D341Med (cell line): ENCODE measurements at places on chromosomes 11 and 22.
A peak's percentile ranks its signal among the peaks of the same experiment; 100 is the strongest.

- no peak for DNase-seq
These were observed 1204.7 kb downstream of the BRD1 start for GRCh38 chr22:48622891-48623545.

DNA sequence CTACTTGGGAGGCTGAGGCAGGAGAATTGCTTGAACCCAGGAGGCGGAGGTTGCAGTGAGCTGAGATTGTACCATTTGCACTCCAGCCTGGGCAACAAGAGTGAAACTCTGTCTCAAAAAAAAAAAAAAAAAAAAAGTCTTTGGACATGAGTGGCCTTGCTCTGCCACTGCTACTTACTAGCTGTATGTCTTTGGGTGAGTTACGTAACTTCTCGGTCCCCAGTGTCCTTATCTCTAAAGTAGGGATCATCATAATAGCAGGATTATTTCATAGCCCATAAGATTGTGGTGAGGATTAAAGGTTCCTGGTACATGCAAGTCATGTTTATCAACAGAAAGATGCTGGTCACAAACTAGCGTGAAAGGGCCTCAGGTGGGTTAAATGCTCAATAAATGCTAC lies 53.9 kb upstream of the HEPHL1 start:
- DNase-seq = no peak

GRCh38 chr22:37098976-37099591 lies 10.4 kb downstream of the TMPRSS6 start:
- no peak for DNase-seq

DNA sequence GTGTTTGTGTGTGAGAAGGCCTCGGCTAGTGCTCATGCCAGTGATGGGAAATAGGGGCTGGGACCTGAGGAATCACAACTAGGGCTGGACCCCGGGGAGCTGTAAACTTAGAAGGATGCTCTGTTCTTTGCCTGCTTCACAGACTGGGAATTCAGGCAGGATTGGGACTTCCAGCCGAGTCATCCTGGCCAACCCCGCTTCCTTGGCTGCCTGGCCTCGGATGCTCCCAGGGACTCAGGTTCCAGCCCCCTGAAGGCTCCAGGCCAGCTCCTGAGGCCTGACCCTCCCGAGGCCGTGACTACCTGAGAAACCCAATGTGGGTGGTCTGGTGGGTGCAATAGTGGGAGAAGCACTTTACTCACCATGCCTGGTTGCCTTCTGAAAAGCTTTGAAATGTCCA lies 44.7 kb downstream of the IRAG1 start:
- no peak for DNase-seq

- DNase-seq = no peak
These were observed 34.3 kb downstream of the TREH start for GRCh38 chr11:118645066-118645715.

- no peak for DNase-seq
These were observed 426.6 kb downstream of the BRD1 start for GRCh38 chr22:49400941-49401598.

DNA sequence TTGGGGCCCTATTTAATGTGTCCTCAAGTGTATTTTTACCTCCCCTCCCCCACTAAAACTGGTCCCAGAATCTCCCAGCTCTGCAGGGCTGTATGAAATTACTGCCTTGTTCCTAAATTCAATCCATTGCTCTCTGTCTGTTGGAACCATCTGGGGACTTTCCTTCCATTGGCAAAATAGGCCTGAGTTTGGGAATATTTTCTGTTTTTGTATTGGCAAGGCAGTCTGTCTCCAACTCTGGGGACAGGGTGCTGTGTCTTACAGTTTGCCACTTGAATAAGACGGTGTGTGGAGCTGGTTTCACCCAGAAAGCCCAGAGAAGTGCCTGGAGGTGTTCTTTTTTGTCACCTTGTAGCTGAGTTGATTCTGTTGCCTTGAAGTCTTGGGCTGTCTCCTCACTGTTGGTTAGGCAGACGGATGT lies 1.3 kb downstream of the PACS1 start:
- no peak for DNase-seq

DNA sequence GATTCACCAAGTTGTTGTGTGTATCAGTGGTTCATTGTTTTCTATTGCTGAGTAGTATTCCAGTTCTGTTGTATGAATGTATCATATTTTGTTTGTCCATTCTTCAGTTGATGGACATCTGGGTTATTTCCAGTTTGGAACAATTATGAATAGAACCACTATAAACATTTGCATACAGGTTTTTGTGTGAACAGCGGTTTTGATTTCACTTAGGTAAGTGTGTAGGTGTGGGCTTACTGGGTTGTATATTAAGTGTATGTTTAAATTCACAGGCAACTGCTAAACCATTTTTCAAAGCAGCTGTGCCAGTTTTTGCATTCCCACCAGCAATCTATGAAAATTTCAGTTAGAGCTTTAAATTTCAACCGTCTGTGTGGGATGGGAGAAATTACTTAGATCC lies 217.8 kb downstream of the NELL1 start:
- DNase-seq = no peak

DNA sequence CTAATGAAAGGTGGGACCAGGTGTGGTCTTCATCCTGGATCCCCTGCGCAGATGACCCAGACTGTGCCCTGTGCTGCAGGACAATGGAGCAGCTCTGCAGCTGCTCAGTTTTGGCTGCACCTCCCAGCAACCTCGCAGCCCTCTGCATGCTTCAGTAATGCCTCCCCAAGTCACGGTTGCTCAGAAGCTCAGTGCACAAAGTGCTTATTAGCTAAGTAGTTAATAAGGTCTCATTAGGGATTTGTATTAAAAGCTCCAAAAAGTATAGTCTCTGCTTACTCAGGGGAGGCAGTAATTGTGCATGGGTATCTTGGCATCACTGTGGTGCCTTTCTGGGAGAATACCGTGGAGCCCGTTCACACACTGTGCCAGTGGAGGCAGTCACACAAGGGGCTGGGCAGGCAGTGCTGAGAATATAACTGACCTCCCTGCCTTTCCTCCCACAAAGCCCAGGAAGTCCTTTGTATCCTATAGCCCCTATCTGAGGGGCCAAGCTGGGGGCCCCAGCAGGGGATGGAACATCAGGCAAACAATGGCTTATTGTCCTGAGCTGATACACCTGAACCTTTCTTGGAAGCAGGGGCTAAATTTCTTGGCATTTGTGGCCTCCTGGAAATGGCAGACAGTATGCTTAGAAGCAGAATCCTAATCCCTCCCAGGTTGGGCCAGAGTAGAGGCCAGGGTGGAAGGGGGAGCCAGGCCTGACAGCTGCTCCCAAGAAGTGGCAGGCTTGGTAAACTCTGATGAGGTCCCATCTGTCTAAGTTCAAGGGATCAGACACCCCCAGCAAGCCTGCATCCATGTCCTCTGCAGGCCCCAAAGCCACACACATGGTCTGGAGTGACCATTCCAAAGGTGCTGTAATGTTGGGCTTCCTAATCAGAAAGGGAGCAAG lies 125.5 kb upstream of the PARVA start:
- DNase-seq = peak; percentile 68

- no peak for DNase-seq
These were observed 45.7 kb downstream of the CYTH4 start for GRCh38 chr22:37328017-37328416.

- DNase-seq = no peak
These were observed 34.3 kb downstream of the IZUMO1R start for GRCh38 chr11:94338651-94339050.

- no peak for DNase-seq
These were observed 710.8 kb downstream of the OPCML start for GRCh38 chr11:132821499-132821898.

- no peak for DNase-seq
These were observed 72.9 kb downstream of the ZBTB16 start for GRCh38 chr11:114132417-114132816.

GRCh38 chr11:76637491-76638269 lies 32.9 kb downstream of the LRRC32 start:
- DNase-seq = peak; percentile 5

- no peak for DNase-seq
These were observed 24.1 kb upstream of the ADORA2A start for GRCh38 chr22:24403346-24403745.

GRCh38 chr11:61777234-61778090 lies 14.9 kb downstream of the TMEM258 start:
- DNase-seq = peak; percentile 58

- no peak for DNase-seq
These were observed 397 bp downstream of the OR52N2 start for GRCh38 chr11:5809122-5809519.

GRCh38 chr11:115890500-115890899 lies 386.3 kb upstream of the CADM1 start:
- no peak for DNase-seq

DNA sequence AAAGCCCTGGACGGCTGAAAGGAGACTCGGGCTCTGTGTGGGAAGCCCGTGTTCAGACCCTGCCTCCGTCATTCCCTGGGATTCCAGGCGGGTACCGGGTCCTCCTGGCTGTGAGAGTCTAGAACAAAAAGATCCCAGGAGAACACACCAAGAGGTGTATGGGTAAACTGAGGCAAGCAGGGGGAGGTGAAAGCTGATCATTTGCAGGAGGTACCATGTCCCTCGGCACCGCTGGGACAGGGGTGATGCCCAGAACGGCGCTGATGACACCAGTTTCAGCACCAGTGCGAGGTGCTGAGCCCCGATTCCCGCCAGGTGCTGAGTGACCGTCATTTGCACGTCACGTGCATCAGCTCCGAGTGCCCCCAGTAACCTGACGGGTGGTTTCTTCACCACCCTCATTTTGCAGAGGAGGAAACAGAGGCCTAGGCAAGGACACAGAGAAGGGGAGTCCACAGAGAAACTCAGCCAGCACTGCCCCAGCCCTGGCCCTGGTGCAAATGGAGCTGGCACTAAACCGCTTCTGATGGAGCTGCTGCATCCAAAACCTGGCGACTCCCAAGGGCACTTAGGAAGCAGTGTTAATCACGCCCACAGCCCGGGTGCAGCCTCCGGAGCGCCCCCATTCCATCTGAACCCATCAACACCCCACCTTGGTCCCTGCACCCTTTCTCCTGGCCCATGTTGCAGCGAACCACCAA lies 16.8 kb downstream of the MACROD1 start:
- DNase-seq = no peak

DNA sequence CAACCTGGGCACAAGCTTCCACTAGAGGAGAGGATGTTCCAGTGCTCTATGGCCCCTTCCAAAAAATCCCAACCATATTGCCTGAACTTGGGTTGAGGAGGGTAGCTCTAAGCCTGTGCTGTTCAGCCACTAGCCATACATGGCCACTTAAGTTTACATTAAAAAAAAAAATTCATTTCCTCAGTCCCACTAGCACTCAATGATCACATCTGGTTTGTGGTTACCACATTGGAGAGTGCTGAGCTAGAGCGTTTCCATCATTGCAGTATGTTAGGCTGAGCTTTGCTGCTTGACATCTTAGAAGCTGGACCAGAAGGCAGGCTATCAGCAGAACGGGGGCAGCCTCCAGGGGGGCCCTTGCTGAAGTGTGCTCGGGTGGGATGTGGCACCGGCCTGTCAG lies 43.5 kb upstream of the CYP2D6 start:
- no peak for DNase-seq

GRCh38 chr11:17894929-17895658 lies 117.8 kb downstream of the SERGEF start:
- DNase-seq = no peak

DNA sequence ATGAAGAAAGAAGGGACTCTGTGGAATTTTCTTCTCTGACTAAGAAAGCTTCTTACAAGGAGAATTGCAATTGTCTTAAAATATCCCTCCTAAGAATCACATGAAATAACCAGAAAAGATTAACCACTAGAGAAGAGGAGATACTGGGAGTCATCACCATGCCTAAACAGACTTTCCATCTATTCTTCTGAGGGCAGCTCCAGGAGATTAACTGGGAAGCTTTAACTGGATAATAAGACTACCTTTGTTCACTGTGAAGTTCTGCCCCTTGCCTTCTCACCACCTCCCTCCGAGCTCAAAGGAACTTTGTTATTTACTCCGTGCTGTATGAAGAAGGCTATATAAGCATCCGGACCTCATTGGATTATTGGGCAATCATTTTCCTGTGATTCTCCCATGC lies 24.5 kb upstream of the MMP7 start:
- DNase-seq = no peak

- DNase-seq = no peak
These were observed 123.4 kb downstream of the CSNK2A3 start for GRCh38 chr11:11229647-11230046.

DNA sequence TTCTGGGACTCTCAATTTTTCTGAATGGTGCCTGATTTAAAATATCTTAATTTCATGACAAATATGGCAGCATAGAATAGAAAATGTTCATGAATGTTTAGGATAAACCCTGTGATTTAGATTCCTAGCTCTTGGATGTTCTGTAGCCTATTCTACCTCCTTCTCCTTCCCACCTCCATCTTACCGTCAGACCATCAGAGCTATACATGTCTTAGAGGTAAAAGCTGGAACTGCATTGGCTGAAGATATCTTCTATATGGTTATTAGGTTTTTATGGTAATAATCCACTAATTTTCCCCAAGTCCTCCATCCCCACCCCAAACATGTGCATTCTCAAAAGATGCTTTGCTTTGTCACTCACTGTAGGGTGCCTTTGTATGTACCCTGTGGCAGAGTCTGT lies 46.9 kb upstream of the CSTF3 start:
- DNase-seq = no peak

DNA sequence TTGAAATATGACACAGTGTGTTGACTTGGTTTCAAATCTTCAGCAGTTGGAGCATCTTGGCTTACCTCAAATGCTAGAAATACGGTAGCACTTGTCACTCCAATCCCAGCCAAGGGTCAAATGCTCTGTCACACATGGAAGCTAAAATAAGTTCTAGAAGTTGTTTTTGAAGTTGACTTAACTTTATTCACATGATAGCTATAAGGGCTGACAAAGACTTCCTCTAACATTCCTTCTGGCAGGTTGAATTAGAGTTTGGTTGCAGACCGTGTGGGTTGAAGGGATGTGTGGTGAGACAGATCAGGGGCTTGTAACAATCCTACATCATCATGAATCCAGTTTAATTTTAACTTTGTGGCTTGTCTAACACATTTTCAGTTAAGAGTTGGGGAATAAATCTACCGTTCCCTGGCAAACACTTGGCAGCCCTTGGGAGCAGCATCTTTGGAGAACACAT lies 4.6 kb downstream of the SLN start:
- no peak for DNase-seq

GRCh38 chr11:107265591-107266121 lies 192.0 kb downstream of the CWF19L2 start:
- no peak for DNase-seq

GRCh38 chr11:22415476-22415875 lies 77.3 kb downstream of the SLC17A6 start:
- no peak for DNase-seq

DNA sequence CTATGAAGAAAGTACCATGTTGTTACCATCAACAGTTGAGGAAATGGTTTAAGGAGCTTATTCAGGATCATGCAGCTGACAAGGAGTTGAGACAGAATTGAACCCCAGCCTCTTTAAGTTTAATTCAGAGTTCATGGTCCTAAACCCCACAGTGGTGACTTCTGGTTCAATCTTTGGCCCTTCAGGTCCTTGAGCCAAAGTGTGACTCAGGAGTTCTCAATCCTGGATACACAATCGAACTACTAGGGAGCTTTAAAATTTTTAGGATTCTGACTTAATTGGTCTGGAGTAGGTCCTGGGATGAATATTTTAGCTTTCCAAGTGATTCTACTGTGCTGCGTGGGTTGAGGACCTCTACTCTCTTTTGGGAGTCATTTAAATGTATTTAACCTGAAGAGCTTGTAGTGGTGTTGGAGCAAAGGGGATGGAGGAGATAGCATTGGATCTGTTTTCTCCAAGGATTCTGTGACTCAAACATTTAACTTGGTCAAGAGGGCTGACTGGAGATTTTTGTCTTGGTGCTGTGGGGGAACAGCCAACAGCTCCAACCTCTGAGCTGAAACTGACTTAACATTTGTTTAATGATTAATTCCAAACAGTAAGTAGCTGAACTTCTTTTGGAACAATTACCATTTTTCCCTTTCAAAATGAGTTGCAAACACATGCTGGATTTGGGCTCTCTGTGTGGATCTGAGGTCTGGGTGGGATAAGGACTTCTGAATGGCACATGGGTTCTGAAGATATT lies 80.1 kb downstream of the INSC start:
- no peak for DNase-seq
